ENCODE measurements at places on chromosomes 12 and 14.

DNA sequence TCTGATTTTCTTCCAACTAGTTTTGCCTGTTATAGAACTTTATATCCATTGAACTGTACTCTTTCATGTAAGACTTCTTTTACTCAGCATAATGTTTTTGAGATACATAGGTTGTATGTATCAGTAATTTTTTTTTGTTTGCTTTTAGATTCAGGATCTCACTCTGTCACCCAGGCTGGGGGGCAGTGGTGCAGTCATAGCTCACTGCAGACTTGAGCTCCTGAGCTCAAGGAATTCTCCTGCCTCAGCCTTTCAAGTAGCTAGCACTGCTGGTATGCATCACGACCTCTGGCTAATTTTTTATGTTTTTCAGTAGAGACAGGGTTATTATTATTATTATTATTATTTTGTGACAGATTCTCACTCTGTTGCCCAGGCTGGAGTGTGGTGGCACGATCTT, 65.0 kb upstream of the DDHD1 start:
- DNase-seq: no peak

GRCh38 chr12:98864363-98864762, 219.3 kb downstream of the APAF1 start:
- DNase-seq: no peak

DNA sequence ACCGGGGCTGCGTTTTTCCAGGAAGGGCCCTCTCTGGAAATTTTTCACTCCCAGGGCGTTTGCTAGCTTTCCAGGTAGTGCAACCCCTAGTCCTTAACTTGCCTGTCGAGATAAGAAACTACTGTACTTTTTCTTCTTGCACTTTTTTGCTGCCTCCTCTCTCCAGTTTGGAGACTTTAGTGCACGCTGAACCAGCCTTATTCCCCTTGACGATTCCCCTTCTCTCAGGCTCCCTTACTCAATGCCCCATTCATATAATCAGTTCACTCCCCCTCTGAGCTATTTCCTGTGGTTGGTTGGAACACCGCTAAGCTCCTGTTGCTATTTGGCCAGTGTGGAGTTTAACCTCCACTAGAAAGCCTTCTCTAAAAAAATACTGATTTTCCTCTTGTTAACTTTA, 682 bp downstream of the CREBL2 start:
- DNase-seq: peak; percentile 23

DNA sequence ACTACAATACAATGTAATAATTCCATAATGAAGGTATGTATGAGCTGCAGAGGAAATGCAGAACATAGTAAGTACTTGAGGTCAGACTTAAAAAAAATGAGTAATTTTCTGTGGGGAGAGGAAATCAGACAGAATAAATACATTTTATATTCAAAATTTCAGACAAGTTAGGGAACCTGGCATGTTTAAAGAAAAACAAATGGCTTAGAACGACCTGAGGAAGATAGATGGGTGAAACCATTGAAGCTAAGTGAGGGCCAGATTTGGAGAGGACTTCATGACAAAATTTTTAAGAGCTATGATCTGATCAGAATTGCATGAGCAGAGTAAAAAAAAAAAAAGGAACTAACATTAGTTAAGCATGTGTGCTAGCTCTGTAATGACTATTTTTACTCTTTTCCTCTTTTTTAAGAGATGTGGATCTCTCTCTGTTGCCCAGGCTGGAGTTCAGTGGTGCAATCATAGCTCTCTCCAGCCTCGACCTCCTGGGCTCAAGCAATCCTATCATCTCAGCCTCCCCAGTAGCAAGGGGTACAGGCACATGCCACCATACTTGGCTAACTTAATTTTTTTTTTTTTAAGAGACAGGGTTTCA, 157.6 kb upstream of the PDE3A start:
- no peak for DNase-seq

GRCh38 chr12:116636608-116637519, 77.7 kb downstream of the MAP1LC3B2 start:
- no peak for DNase-seq

All from activated CD8-positive, alpha-beta T cell treated with anti-CD3 and anti-CD28 coated beads for 36 hours (primary cell).